ENCODE measurements at places on chromosomes 2 and 18.

DNA sequence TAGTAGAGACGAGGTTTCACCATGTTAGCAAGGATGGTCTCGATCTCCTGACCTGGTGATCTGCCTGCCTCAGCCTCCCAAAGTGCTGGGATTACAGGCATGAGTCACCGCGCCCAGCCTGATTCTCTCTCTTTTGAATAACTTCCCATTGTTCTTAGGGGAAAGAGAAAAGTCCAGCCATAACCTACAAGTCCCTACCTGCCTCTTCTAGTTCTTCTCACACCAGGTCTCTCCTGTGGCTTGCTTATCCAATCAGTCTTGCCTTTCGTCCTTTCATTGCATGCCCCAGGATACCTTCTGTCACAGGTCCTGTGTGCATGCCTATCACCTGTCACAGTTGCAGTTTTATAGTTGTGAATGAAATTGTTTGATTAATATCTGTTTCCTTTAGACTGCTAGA, 148.1 kb downstream of the SLC4A3 start:
- DNase-seq: no peak

- no peak for DNase-seq
Observed at GRCh38 chr2:128166746-128167353, 75.8 kb downstream of the UGGT1 start.

DNA sequence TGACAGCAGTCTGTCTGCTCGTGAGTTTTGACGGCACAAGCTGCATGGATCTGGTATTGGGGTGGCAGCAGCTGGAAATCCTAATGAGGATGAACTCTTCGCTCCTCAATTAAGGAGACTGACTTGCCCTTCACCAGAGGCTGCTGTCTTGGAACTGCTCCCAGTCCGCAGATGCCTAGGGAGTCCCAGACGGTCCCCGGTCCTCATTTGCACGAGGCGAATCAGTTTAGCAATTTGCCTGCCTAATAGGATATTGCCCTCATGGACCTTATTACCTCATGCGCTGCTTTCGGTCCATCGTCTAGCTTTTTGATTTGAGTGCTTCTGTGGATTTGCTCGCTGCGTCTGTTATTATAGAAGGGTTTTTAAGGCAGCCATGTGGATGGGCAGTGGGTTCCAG, 40.6 kb downstream of the ASAP2 start:
- DNase-seq: no peak

GRCh38 chr2:29443627-29444026, 328.4 kb downstream of the CLIP4 start:
- no peak for DNase-seq

- no peak for DNase-seq
Observed at GRCh38 chr2:174052584-174052976, 87.4 kb upstream of the SP3 start.

All from epithelial cell of proximal tubule (primary cell).